Activated CD8-positive, alpha-beta memory T cell treated with anti-CD3 and anti-CD28 coated beads for 1 hour (primary cell): ENCODE measurements at places on chromosomes 7 and 10.

DNA sequence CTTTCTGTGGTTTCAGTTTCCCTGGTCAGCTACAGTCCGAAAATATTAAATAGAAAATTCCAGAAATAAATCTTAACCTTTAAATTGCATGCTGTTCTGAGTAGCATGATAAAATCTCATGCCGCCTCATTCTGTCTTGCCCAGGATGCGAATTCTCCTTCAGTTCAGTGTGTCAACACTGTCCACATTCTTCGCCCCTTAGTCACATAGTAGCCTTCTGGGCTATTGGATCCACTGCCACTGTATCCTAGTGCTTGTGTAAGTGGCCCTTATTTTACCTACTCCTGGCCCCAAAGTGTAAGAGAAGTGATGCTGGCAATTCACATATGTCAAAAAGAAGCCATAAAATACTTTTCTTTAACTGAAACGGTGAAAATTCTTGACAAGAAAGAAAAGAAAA is 129.6 kb downstream of the ZWINT start:
- no peak for DNase-seq

GRCh38 chr7:12884033-12884432 is 196.6 kb downstream of the ARL4A start:
- DNase-seq, result no peak

DNA sequence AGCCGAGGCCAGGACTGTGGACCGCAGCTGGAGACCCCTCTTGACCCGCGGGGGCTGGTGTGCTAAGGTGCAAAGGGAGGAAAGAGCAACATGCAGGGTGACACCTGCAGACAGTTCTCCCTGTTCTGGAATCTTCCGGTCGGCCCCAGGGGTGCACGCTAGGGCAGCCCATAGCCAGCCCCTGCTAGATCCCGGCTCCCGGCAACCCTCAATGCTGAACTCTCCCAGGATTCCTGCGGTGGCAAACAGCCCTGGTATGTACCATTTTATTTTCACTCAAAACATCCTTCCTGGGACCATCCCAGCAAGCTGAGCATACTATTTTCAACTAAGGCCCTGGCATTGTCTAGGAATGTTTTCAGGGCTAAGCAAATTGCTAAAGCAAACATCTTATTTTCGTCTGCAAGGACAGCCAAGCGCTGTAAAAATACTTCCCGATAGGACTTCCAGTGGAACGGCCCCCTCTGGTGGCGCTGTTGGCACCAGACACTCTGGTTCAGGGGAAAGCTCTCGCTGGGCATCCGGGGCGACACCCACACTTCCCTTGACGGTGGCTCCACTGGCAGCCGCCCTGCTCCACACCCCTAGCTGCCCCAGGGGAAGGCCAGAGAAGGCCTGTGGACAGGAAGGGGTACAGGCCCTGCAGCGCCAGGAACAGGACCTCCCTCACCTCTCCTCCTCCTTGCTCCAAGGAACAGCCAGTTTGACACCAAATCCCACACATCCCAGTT is 99.4 kb downstream of the CTBP2 start:
- DNase-seq, result no peak

- DNase-seq, result no peak
These were observed 51.7 kb upstream of the NANOS1 start for GRCh38 chr10:118977835-118978234.

DNA sequence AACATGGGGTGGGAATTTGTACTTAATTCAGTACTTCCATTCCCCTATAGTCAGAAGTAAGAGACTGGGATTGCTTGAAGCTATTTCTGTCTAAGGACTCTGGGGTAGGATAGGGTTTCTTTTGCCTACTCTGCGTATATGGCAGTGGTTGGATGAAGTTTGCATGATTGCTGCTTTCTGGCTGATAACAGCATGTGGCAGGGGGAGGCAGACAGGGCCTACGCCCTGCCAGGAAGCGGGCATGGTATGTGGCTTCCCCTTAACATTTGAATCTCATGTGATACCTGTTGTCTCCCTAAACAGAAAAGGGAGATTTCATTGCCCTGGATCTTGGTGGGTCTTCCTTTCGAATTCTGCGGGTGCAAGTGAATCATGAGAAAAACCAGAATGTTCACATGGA is 57.1 kb downstream of the TACR2 start:
- DNase-seq, result no peak
